ENCODE measurements at places on chromosomes 4 and X.
A peak's percentile ranks its signal among the peaks of the same experiment; 100 is the strongest.

GRCh38 chrX:125622899-125623298, 303.2 kb downstream of the TEX13C start:
- DNase-seq = peak; percentile 5

DNA sequence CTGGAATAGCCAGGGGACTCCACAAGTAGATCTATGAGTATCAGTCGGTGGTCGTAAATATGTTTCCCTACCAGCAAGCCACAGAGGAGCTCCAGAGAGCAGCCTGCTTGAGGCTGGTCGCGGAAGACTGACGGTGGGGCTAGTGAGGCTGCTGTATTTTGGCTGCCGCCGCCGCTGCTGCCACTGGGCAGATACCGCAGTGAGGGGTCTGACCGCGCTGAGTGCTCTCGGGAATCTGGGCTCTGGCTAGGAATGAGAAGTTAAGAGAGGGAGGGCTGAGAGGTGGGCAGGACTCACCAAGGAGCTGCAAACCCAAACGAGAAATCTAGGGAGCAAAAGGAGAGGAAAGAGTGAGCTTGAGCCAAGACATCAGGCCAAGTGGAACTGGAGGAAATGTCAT, at the start of gene EXOC1L:
Gene EXOC1L (plus strand): TSS at position 157 of the 400 bp plus-strand sequence. CDS start 237 bp downstream, at position 394.
- peak; percentile 34 for DNase-seq

- DNase-seq = no peak
Measured at GRCh38 chr4:168811207-168811606, 198.8 kb downstream of the CBR4 start.

DNA sequence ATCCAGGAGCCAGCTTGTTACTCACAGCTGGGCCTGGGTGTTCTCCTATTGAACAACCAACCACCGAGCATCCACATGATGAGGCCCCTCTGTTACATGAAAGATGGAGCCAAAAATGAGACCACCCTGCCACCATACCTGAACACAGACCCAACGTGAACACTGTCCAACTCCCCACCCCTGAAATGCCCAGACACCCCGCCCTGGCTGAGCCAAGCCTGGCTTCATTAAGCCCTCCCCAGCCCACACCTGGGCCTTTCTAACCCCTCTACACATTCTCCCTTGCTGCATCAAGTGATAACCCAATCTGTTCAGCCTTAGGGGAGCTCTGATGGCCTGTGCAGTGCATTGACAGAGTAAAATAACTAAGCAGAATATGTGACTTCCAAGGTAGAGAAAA, 80.7 kb downstream of the EVC start:
- DNase-seq = no peak

DNA sequence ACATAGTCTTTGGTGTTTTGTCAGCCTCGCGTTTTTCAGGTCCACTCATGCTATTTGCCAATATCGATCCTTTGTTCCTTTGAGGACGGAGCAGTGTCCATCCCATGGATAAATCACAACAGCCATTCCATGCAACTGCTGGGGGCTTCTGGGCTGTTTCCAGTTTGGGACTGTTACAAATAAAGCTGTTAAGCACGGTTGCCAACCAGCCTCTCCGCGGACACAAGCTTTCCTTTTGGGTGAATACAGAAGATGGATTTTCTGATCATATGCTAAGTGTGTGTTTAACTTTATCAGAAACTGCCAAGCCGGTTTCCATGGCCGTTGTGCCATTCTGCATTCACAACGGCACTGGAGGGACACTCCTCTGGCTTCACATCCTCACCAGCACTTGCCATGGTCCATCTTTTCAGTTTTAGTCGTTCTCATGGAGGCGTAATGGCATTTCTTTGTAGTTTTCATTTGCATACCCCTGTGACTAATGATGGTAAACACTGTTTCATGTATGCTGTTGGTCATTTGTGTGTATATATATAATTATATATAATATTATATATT, 67.8 kb downstream of the ABLIM2 start:
- DNase-seq = no peak

GRCh38 chr4:1271686-1272085, 18.0 kb upstream of the MAEA start:
- DNase-seq = no peak

GRCh38 chr4:182560358-182560757, 317.2 kb downstream of the TENM3 start:
- peak; percentile 71 for DNase-seq

GRCh38 chr4:79455216-79455615, 47.2 kb upstream of the GK2 start:
- no peak for DNase-seq

DNA sequence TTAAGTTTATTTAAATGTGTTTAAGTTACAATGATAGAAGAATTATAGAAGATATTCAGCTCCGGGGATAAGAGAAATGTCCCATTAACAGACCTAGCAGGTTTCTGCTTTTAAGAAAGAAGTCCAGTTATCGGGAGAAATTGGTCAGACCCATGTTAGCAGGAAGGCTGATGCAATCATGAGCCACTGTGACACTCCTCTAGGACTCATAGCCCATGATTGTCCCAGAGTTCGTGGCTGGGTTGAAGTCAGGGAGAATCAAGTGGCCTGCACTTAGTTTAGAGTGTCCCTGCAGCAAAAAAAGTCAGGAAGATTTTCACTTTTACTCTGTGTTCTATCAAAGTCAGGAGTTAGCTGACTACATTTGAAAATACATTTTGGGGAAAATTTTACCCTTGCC, 72.0 kb downstream of the TMEM144 start:
- DNase-seq = peak; percentile 80

- DNase-seq = no peak
Measured at GRCh38 chr4:89156174-89156914, 45.0 kb downstream of the TIGD2 start.

- DNase-seq = no peak
Measured at GRCh38 chr4:38802561-38803355, 1.8 kb downstream of the TLR1 start.

- no peak for DNase-seq
Measured at GRCh38 chrX:39298821-39299220, 497.6 kb downstream of the MID1IP1 start.
